ENCODE measurements at places on chromosomes 6 and 20.

GRCh38 chr6:109877028-109878004 is 100.8 kb upstream of the GPR6 start:
- DNase-seq: no peak

GRCh38 chr20:62481425-62482145 is 5.8 kb upstream of the GATA5 start:
- DNase-seq: no peak

DNA sequence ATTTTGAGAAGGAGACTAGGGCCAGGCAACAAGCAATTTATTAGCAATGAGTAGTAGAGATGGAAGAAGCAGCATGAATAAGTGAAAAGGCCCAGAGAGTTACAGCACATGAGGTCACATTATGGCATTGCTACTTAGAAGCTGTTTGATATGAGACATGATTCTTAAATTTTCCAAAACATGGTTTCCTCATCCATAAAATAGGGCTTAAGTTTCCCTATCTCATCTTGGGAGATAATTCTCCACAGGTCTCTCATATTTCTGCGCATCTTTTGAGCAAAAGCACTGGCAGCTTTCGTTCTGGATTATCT is 656.1 kb downstream of the EPHA7 start:
- no peak for DNase-seq

DNA sequence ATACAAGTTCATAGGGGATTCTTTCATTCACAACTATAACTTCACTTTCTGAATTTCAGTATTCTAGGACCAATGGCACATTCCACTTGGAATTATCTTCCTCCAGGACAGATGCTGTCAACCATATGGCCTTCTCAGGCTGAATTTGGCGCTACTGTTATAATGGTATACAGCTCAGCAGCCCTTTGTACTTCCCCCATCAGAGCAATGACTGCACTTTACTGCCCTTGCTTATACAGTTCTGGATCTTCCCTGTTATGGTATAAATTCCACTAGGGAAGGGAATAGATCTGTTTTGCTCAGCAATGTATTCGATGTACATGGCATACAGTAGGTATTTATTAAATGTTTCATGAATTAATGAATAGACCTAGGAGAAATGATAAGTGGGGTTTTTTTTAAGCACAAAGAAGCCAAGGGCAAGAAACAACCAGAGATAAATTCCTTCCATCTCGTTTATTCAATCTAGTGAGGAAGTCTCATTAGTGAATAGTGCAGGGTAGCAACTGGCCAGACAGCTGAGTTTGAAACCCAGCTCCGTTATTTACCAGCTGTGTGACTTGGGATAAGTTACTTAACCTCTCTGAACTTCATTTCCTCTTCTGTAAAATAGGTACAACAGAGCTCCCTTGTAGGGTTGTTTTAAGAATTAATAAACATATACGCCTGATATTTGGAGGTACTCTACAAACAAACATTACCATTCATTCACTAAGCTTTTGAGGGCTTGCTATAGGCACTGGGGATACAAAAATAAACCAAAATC is 97.1 kb upstream of the PRDM1 start:
- DNase-seq: no peak

DNA sequence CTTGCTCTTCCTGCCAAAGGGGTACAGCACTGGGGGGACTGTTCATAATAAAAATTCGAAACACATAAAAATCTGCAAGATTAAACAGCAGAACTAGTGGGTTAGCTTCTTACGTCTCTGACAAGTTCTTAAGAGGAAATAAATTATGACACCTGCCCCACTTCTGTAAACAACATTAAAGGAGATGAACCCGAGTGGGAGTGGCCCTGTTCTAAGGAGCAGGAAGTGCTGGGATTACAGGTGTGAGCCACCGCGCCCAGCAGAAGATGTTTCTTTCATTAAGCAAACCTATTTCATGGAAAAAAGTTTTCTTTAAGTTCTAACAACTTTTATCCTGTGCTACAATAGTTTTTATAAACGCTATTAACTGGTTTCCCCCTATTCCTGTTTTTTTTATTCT is 24.6 kb downstream of the USP45 start:
- DNase-seq: no peak

- peak; percentile 31 for DNase-seq
Measured at GRCh38 chr6:48567016-48567415, 456.0 kb upstream of the PTCHD4 start.

GRCh38 chr6:149270616-149271015 is 46.9 kb upstream of the TAB2 start:
- DNase-seq: no peak

DNA sequence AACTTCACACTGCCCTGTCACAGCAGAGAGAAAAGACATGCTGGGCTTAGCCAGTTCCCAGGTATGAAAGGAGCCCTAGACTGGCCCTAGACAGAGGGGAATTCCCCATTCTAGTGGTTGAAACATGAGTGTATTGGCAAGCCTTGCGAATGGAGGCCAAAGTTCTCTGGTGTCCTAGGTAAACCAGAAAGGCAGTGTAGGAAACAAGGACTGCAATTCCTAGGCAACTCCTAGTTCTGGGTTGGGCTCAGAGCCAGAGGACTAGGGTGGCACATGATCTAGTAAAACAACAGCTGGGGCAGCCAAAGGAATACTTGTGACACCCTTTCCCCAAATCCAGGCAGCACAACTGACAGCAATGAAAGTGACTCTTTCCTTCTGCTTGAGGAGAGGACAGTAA is 265.0 kb upstream of the EPHA7 start:
- DNase-seq: no peak

DNA sequence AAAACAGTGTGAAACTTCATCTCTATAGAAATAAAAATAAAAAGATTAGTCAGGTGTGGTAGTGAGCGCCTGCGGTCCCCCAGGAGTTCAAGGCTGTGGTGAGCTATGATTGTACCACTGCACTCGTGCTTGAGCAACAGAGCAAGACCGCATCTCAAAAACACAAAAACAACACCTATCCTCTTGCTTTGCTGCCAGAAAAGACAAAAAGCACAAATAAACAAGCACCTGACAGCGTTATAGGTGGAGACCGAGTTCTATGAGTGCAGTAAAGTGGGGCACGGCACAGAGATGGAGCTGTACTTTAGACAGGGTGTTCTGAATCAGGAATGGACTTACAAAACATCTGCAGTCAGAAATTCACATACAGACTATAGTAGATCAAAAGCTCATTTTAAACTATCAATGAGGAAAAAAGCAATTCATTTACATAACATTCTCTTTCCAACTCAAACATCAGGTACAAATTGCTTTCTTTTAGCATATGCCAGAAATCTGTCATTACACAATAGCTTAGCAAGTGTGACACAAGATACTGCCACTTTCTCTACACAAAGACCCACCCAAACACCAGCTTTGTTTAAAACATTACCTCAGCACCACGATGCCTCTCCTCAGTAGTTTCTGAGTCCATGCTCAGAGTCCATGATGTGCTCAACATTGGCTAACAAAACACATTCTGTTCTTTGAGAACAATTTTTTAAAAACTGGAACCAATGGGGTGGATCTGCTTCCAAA is 10.1 kb downstream of the EZR start:
- DNase-seq: no peak

DNA sequence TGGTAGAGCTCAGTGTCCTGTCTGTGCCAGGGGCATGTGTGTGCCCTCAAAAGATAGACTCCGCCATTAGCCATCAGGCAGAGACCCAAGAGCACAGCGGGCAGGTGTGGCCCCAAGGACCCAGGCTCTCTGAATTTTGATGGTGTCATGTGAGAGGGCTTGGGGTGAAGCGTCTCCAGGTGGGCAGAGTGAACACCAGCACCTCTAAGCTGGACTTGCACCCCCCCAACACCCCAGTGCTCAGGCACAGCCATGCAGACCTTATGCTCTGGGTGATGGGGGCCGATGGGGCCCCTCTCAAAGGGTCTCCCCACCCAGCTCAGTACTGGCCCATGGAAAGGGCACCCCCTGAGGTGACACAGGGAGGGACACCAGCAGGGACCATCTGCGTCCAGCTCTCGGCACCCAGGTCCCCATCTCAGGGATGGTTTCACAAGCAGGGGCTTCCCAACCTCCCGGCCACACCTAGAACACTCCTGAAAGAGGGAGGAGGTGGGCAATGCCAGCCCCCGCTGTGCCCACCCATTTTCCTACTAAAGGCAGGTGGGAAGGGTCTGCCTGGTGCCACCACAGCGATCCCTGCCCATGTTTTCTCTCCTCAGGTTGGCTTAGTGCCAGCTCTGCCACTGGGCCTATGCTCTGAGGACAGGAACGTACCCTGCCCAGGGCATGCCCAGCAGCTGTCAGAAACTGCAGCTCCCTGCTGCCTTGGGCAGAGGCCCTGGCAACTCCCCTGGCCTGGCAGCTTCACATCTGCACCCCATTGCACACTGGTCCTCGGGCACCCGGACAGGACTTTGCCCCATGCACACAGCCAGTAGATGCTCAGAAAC is 3.5 kb downstream of the CST7 start:
- DNase-seq: no peak

GRCh38 chr20:21183722-21184121 is 57.8 kb downstream of the KIZ start:
- no peak for DNase-seq

- peak; percentile 52 for DNase-seq
Measured at GRCh38 chr20:23235173-23236027, 115.2 kb upstream of the NXT1 start.

- peak; percentile 6 for DNase-seq
Measured at GRCh38 chr6:104896914-104897313, 37.2 kb upstream of the HACE1 start.

Data from astrocyte of the spinal cord (primary cell).